ENCODE measurements at places on chromosomes 13 and 19.

DNA sequence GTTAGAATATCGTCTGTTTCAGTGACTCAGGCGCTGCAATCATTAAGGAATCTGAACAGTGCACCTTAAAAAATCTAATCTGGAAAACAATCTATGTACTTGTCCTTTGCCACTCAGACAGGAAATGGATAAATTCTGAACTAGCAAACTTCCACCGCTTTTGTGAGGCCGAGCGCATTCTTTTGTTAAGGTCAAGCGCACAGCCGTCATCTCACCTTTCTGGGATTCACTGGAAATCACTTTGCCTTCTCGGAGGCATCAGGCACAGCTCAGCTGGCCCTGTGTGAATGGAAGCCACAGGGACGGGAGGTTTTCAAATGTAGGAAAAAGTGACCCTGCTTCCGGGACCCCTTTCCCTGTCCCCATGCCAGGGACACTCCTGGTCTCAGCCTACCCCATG lies 28.2 kb upstream of the SPACA7 start:
- peak; percentile 47 for DNase-seq

DNA sequence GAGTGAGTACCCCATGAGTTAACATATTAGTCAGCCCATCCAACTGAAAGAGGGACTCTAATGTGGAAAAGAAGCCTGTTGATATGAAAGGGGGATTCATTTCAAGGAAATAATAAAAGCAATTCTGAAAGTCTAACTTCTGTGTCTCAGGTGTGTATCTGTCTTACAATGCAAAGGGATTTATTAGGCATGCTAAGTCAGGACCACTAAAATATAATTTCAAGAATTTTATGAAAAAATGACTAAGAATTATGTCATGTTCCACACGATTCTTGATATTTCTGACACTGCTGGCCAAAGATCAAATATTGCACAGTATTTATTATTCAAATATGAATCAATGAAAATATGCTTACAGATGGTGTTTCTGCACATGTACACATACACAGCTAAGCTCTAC lies 130.8 kb downstream of the KLF12 start:
- DNase-seq, result no peak

- no peak for DNase-seq
These were observed 56.5 kb upstream of the HTR2A start for GRCh38 chr13:46953331-46953730.

DNA sequence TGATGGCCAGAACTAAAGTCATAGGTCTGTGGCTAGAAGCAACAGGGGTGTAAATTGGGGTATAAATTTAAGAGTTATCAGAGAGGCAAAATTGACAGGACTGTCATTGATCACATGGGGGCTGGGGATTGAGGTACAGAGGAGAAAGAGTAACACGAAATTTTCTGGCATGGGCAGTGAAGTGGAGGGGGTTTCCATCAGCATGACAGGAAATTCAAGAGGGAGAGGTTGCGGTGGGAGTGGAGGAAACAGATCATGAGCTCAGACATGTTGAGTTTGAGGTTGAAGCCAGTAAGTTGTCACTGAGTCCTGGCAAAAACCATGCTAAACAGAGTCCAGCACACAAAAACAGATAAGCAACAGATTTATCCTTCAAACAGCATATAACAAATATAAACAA lies 192.1 kb upstream of the TSC22D1 start:
- no peak for DNase-seq
